ENCODE measurements at places on chromosomes 11 and 22.

DNA sequence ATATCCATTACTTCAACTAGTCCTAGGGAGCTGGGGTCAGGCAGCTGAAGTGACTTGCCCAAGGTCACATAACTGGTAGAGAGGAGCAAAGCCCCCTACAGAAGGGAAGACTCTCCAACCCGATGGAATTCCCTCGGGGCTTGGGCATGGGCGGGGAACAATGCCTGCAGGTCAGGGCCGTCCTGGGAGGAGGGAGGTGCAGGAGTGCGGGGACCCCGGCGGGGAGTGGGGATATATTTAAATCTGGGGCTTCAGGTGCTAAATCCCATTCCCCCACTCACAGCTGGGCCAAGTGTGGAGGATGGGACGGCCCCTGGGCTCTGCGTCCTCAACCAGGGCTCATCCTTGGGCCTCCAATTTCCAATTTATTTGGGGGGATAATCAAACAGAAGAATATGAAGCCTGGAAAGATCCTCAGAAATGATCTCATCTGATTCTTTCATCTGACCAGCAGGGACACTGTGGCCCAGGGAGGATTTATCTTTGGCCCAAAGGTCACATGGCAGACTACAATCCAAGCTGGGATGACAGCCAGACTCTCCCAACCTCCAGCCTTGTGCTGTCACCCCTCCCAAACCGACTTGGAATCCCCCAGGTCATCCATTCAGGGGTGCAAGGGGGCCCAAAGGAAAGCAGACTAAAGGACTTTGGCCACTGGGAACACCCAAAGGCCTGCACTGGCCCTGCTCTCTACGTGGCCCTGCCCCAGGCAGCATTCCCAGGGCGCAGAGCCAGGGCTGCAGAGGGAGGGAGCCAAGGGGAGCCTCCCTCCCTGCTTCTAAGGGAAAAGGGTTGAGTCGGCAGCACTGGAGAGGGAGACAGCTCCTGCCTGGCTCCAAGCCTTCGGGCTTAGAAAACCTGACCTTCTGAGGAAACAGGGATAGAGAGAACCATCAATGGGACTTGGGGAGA is 8.7 kb upstream of the C1QTNF6 start:
- peak; percentile 79 for DNase-seq

GRCh38 chr11:8222820-8223512 is 40.7 kb downstream of the LMO1 start:
- no peak for DNase-seq

GRCh38 chr22:37229012-37229804 is 14.9 kb downstream of the RAC2 start:
- DNase-seq: peak; percentile 87

- DNase-seq: peak; percentile 40
Observed at GRCh38 chr11:127000291-127000968, at the start of gene KIRREL3. Gene KIRREL3, minus strand, starts transcription at chr11:127000770.

- no peak for DNase-seq
Observed at GRCh38 chr11:119513131-119513805, 90.3 kb upstream of the THY1 start.

DNA sequence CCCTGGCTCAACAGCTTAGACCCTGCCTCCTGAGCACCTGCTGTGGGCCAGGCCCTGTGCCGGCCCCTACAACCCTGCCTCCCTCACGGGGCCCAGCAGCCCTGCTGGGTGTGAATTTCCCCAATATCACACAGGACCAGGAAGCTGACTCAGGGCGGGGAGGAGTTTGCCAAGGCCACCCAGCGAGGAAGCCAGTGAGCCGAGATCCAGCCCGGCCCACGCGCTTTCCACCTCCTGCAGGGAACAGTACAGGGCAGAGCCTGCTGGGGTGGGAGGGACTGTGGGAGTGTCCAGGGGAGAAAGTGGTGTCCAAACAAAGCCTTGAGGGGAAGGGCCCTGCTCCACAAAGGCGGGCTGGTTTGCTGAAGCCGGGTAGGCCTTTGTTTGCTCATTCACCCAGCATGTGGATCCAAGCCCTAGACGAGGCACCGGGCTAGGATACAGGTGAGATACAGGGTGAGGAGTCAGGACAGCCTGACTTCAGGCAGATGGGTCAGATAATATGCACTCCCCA is 26.8 kb downstream of the RPL3 start:
- peak; percentile 92 for DNase-seq

DNA sequence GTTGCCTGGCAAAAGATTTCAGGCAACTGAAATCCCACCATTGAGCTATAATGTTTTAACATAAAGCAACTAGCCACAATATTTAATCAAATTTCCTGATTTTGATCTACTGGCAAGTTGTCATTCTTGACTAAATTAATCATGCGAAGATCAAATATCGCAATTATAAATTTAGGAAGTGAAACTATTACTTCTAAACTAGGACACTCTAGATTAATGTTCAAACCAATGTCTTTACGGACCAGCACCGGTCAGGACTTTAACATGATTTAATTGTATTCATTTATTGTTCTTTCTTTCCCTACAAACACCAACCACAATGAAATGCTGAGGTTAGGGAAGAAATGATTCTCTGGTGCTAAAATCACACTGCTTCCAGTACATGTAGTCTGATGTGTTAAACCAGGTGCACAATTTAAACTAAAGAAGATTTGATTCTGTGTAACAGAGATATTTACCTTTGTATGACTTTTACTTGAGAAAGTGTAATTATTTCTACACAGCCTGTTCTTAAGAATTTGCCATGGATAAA is 14.9 kb downstream of the GAS2 start:
- no peak for DNase-seq

All from IMR-90 (cell line).